ENCODE measurements at places on chromosomes 12 and 14.

- no peak for DNase-seq
Observed at GRCh38 chr12:76417116-76417515, 68.9 kb upstream of the BBS10 start.

DNA sequence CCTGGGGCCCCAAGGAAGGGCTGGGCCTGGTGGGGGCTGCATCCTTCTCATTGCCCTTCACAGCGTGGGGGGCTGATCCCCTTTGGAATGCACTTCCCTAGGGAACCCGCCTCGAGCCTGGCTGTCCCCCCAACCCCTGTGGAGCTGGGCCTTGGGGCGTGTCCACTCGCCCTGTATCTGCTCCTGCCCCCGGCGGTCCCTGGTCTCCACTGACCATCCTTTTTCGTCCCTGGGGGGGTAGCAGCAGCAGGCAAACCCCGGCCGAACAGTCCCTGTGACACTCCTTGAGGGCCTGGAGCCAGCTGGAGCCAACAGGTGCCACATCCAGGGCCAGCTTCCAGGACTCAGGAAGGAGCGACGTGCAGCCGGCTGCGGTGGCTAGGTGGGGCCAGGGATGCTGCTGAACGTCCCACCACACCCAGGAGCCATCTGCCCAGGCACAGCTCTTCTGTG is 9.4 kb upstream of the GPR132 start:
- DNase-seq: no peak

GRCh38 chr14:30691751-30692398 is 69.8 kb downstream of the SCFD1 start:
- no peak for DNase-seq

- no peak for DNase-seq
Observed at GRCh38 chr12:98224584-98225221, 290.7 kb upstream of the TMPO start.

DNA sequence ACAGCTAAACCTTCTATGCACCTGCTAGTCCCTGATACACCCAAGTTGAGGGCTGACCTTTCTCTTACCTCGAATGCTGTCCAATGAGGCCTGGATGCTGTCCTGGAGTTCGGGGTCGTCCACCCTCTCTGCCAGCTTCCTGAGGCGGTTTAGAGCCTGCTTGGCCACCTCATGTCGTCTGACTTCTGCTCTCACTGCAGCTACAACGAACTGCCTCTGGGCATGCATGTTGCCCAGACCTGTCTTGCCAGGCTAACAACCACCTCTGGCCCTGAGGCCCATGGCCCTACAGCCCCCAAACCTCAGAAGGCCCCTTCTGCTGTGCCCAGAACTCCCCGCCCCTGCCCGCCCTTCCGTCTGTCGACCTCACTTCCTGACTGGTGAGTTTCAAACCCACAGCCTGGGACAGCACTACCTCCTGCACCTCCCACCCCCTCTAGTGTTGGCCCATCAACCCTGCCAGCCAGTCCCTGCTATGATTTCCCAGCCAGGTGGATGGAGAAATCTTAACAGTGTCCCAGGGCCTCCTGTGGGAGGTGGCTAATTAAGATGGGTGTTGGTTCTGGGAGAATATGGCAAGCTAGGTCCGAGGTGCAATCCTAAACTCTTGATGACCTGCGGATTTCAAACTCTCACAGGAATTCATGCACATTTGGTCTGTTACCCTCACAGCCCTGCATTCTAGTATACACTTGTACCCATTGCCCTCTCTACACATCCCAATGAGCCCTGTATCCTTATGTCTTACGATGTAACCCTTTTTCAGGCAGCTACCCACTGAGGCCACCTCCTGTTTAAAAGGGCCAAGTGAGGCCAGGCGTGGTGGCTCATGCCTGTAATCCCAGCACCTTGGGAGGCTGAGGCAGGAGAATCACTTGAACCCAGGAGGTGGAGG is 2.7 kb upstream of the TSPAN31 start:
- no peak for DNase-seq

GRCh38 chr12:61514016-61514415 is 746.2 kb upstream of the USP15 start:
- DNase-seq: no peak
